NCI-H2081 (cell line): ENCODE measurements at places on chromosomes 3 and 15.

- no peak for DNase-seq
Observed at GRCh38 chr3:81658322-81658997, 103.0 kb downstream of the GBE1 start.

DNA sequence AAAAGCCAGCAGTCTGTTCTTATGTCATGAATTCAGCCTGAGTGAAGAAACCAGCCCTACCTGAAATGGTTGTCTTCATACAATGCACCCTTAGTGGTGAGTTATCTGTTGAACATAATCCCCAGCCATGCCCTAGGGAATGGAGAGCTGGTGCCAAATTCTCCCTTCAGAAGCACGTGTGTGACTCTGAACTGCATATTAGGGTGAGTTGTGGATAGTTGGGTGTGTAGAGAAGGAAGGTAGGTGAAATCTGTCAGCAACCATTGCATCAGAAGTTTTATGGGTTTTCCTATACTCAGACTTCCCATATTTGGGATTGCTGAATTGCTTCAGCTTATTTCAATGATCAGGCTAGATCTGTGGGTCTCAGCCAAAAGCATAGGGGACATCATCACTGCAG is 46.5 kb upstream of the TP63 start:
- DNase-seq: no peak

DNA sequence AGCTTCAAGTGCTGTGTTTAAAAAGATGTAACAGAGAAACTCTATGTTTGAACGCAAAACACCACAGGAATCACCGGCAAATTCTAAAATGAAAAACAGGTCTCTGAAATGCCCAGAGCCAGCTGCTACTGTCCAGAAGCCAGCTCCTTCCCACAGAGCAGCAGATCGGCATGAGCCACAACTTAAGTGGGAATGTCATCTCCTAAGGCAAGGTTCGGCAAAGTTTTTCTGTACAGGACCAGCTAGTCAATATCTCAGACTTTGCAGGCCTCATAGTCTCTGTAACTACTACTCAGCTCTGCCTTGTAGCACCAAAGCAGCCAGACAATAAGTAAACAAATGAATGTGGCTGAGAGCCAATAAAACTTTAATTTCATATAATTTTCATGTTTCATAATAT is 4.9 kb downstream of the PLOD2 start:
- no peak for DNase-seq

DNA sequence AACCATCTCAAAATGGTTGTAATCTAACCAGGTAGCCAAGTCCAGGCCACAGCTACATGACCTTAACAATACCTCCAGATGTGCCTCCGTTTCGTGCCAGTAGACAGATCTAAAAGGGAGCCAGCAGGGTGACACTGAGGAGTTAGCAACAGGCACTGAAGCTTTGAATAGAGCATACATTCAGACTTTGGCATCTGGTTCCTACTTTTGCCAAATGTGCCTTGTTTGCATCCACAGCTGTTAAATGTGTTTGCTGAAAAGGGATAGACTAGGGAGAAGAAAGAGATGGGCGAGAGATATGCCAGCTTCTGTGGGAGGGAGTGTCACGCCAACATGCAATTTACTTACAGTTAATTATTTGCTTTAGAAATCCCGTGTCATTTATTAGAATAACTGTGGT is 1433.9 kb upstream of the CADM2 start:
- peak; percentile 49 for DNase-seq

DNA sequence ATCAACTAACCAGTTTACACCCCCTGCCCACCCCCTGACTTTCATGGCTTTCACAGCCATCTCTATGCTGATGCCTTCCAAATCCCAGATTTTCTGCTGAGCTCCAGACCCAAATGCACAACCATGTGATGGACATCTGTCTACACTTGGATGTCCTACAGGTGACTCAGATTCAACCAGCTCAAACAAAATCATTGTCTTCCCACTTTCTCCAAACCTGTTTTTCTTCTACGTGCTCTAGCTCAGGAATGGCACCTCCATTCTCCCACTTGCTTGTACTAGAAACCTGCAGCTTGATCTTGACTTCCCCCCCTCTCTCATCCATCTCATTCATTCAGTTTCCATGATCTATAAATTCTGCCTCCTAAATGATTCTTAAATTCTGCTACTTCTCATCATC is 34.1 kb upstream of the RARRES1 start:
- DNase-seq: no peak

- DNase-seq: no peak
Observed at GRCh38 chr3:172317984-172318383, 130.3 kb downstream of the GHSR start.

DNA sequence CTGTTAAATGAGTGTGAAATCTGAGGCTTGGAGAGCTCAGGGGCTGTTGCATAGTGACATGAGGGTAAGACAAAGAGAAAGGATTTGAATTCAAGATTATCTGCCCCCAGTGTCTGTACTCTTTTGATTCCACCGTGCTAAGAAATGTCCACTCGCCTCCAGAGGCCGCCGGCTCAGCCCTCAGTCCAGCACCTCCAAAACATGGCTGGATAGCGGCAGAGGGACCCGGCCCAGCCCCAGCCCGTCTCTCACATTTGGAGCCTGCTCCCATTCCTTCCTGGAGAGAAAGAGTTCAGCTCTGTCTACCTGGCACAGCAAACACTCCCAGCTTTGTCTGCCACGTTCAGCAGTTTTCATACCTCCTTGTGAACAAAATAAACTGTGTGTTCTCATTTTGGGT is 84.8 kb upstream of the IQSEC1 start:
- DNase-seq: no peak

DNA sequence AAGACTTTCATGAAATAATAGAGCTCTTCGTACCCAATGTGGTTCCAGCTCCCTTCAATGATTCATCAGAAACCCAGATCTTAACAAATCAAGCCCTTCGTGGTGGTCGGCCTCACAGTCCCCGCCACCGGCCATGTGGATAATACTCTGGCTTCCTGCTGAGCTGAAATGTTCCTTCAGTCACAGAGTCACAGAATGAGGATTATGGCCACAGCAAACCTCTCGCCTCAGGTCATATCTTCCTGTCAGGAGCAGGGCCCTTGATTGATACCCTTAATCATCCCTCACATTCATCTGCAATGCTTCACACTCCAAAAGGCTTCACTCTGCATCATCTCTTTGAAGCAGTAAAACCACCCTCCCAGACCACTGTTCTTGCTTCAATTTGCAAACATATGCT is 452.6 kb downstream of the OCA2 start:
- DNase-seq: no peak

- DNase-seq: no peak
Observed at GRCh38 chr15:60829416-60829815, 350.5 kb upstream of the ICE2 start.

- DNase-seq: no peak
Observed at GRCh38 chr3:150675587-150675986, 28.1 kb downstream of the ERICH6 start.

DNA sequence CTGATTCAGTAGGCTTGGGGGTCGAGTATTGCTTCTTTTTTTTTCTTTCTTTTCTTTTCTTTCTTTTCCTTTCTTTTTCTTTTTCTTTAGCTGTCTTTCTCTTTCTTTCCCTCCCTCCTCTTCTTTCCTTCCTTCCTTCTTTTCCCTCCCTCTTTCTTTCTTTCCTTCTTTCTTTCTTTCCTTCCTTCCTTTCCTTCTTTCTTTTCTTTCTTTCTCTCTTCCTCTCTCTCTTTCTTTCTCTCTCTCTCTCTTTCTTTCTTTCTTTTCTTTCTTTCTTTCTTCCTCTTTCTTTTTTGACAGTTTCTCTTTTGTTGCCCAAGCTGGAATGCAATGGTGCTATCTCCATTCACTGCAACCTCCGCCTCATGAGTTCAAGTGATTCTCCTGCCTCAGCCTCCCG is 36.0 kb downstream of the TM4SF4 start:
- DNase-seq: no peak

DNA sequence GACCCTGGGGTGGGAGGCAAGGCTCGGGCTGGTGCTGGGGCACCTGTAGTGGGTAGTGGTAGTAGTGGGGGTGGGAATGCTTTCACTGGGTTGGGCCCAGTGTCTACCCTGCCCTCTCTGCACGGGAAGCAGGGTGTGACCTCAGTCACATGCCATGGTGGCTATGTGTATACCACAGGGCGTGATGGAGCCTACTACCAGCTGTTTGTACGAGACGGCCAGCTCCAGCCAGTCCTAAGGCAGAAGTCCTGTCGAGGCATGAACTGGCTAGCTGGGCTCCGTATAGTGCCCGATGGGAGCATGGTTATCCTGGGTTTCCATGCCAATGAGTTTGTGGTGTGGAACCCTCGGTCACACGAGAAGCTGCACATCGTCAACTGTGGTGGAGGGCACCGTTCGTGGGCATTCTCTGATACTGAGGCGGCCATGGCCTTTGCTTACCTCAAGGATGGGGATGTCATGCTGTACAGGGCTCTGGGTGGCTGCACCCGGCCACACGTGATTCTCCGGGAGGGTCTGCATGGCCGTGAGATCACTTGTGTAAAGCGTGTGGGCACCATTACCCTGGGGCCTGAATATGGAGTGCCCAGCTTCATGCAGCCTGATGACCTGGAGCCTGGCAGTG is 5.2 kb downstream of the DALRD3 start:
- DNase-seq: peak; percentile 38

- DNase-seq: no peak
Observed at GRCh38 chr15:82570721-82571508, 30.7 kb upstream of the RPS17 start.

DNA sequence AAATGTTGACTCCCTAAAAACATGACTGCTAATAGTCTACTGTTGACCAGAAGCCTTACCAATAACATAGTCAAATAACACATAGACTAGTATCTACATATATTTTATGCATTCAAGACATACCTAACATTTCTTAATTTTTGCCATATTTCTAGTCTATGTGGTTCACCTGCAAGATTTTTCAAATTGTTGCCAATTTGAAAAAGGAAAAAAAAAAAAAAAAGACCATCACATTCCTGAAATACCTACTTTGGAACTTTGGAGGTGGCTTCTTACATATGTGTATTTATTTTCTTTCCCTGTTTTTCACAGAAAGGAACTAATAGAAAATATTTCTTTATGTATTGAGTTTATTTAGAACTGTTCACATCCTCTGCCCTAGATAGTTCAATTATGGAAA is 13.4 kb upstream of the ATP13A3 start:
- DNase-seq: no peak

DNA sequence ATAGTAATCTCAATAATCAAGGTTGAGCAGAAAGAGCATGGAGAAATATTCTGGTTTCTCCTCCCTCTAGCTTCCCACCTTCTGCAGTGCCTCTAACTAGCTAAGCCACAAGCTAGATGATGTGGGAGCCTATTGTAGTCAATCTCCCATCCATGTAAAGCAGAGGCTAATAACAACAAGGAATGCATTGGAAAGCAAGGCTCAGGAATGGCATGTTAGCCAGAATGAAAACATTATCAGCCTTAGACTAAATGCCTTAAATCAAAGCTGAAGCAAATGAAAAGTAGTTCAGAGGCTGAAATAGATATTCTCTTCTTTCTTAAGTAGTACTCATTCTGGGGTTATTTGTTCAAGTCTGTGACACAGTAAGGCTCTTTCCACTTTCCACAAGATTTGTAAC is 350.3 kb upstream of the DPPA4 start:
- no peak for DNase-seq
